ENCODE measurements at places on chromosomes 1 and 21. TPM values are rescaled to one million over a fixed set of nuclear protein-coding genes. Genes with fewer than 3 reads are reported as not detected.
A peak's percentile ranks its signal among the peaks of the same experiment; 100 is the strongest.

DNA sequence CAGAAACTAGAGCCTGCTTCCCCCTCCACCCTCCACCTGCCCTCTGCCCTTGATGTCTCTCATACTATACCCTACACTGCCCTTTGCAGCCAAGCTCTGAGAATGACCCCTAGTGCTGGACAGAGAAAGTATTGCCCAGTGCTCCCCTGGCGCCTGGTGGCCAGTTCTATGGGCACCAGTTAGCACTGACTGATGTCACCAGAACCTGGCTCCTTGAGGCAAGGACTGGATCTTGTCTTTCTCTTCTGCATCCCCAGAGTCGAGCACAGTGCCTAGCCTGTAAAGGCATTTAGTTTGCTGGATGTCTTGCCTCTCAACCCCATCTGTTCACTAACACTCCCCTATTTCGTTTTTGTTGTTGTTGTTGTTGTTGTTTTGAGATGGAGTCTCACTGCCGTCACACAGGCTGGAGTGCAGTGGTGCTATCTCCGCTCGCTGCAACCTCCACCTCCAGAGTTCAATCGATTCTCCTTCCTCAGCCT is 5.9 kb downstream of the PHLDA3 start:
- peak; percentile 89 for DNase-seq

DNA sequence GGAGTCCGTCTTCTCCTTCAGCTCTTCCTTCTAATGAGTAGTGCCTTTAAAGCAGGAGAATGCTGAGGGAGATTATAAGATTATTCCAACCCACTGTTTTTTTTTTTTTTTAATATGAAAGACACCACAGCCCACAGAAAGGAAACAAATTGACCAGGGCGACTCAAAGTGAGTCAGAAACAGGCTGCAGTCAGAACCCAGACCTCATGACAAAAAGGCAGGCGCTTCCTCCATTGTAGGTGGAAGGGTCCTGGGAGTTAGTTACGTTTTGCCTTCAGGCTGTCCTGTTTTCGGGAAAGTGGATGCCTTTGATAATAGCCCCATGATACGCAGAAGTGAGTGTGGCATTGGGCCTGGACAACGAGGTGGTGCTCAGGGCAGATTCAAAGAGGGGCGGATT is 21.0 kb downstream of the PLXNA2 start:
- DNase-seq = no peak

DNA sequence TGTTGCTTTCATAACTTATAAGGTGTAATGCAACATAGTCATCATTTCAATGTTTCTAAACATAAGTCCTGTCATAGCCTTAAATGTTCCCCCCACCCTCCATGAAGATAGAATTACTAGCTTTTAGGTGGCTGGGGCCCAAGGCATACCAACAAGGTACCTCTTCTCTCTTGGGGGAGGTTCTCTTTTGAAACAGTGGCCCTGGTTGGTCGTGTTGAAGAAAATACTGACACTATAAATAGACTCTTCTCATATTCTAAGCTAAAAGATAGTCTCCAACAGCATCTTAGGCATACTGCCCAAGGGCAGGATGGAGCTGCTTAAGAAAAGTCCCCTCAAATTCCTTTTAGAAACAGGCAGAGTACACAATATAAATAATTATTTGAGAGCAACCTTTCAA is 255.0 kb downstream of the FAF1 start:
- peak; percentile 15 for DNase-seq

GRCh38 chr1:239269706-239270105 is 116.7 kb upstream of the CHRM3 start:
- DNase-seq = no peak

- DNase-seq = peak; percentile 28
Observed at GRCh38 chr21:32457360-32457840, 44.9 kb downstream of the EVA1C start.

- DNase-seq = no peak
Observed at GRCh38 chr21:38402291-38402690, 96.0 kb downstream of the ERG start.

GRCh38 chr1:34761776-34762307 is 2.3 kb downstream of the GJB4 start:
- no peak for DNase-seq

GRCh38 chr1:155514582-155515187 is 47.9 kb downstream of the ASH1L start:
- DNase-seq = no peak

- DNase-seq = no peak
Observed at GRCh38 chr1:233289676-233290075, 5.8 kb downstream of the PCNX2 start.

DNA sequence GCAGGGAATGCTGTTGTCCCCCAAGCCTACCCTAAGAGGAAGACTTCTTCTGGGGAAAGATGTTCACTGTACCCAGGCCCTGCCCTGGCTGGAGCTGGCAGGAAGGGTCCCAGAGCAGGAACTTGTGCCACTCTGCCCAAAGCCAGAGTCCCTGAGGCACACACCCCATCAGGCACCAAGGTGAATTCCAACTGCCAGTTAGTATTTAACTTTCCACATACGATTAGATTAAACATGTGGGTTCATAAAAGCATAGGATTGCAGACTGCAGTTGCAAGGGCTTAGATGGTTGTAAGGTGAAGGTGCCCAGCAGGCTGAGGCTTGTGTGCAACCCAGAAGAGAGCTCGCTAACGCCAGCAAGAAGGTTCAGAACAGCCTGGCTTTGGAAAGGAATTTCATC is at the start of gene KCNE2:
KCNE2 (plus strand) TSS at position 274 of the 400 bp plus-strand sequence. CDS start 6,473 bp downstream, outside the sequence.
- no peak for DNase-seq

- DNase-seq = no peak
Observed at GRCh38 chr1:204809488-204809887, 61.2 kb upstream of the NFASC start.

GRCh38 chr1:74502432-74502831 is 10.0 kb downstream of the LRRC53 start:
- DNase-seq = peak; percentile 57

CFHR1 gene
- total RNA-seq = 0.21 TPM

TFAP2E gene
- not detected for total RNA-seq

LORICRIN gene
- total RNA-seq = not detected

TMEM82 gene
- total RNA-seq = not detected

SV2A gene
- 4.0 TPM for total RNA-seq

All from myocyte (in vitro differentiated cells).